ENCODE measurements at places on chromosomes 3 and 15. TPM values are rescaled to one million over a fixed set of nuclear protein-coding genes. Genes with fewer than 3 reads are reported as not detected.

DNA sequence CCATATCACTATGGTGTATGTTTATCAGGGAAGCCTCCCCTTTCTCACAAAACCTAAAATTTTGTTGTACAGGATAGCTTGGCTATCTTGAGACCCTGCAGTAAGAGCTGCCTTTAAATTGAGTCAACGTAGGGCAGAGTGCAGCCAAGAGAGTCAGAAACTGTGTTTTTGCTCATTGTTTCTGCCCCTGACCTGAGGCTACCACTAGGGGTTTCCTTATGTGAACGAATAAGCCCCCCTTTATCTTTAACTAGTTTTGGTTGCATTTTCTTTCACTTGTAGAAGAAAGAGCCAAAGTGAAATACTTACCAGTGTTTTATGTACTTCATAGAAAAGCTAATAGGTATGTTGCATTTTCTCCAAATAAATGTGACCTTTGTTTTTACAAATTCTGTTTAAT, 149.9 kb upstream of the TMC3 start:
- H3K4me3 ChIP-seq = no peak overlapping the region
- no peak for DNase-seq
- H3K27me3 ChIP-seq = no peaks in the 10 kb centered on the region
- no peak overlapping the region for H3K27ac ChIP-seq
- H3K4me1 ChIP-seq = no peaks in the 10 kb centered on the region

- H3K27ac ChIP-seq = no peak overlapping the region
- no peaks in the 10 kb centered on the region for H3K36me3 ChIP-seq
- no peak for DNase-seq
- no peak overlapping the region for H3K4me3 ChIP-seq
- H3K4me1 ChIP-seq = no peaks in the 10 kb centered on the region
These were observed 14.6 kb upstream of the IGDCC3 start for GRCh38 chr15:65392368-65392767.

DNA sequence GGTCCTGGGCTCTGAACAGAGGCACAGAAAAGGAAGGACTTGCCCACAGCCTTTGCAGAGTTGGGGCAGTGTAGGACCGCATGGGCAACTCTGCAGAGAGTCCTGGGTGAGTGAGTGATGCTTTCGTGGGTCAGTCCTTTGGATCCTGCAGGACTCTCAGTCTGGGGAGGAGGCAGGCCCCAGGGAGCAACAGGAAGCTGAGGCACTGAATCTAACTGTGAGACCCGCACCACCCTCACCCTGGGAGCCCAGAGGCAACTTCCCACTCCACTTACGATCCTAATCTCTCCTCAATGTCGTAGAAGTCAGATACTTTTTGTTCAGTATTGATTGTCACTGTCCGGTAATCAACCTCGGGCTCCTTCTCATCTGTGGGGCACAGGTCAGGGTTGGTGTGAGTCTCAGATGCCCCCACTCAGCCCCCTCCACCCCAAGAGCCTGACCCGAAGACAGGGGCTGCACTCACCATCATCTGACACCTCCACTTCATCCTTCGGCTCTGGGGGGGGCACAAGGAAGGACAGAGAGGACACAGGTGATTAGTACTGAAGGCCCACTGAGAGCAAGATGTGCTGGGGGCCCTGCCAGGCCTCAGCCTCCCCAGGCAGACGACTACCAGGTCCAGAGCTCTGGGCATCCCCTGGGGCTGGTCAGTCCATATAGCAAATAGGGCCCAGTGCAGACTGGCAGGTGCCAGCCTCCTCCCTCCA, 64.0 kb upstream of the HACD2 start:
- H3K27ac ChIP-seq = no peak overlapping the region
- H3K4me3 ChIP-seq = no peak overlapping the region
- no peaks in the 10 kb centered on the region for H3K27me3 ChIP-seq
- DNase-seq = no peak
- no peaks in the 10 kb centered on the region for H3K4me1 ChIP-seq
- no peaks in the 10 kb centered on the region for H3K36me3 ChIP-seq

GRCh38 chr3:155382396-155383042, 89.0 kb upstream of the STRIT1 start:
- H3K4me3 ChIP-seq = no peak overlapping the region
- no peaks in the 10 kb centered on the region for H3K4me1 ChIP-seq
- H3K36me3 ChIP-seq = no peaks in the 10 kb centered on the region

GRCh38 chr3:157133434-157134320, 26.3 kb downstream of the CCNL1 start:
- no peak for DNase-seq
- H3K4me3 ChIP-seq = no peak overlapping the region
- peaks cover 7% of the 10 kb centered on the region for H3K4me1 ChIP-seq
- H3K27ac ChIP-seq = no peak overlapping the region

DNA sequence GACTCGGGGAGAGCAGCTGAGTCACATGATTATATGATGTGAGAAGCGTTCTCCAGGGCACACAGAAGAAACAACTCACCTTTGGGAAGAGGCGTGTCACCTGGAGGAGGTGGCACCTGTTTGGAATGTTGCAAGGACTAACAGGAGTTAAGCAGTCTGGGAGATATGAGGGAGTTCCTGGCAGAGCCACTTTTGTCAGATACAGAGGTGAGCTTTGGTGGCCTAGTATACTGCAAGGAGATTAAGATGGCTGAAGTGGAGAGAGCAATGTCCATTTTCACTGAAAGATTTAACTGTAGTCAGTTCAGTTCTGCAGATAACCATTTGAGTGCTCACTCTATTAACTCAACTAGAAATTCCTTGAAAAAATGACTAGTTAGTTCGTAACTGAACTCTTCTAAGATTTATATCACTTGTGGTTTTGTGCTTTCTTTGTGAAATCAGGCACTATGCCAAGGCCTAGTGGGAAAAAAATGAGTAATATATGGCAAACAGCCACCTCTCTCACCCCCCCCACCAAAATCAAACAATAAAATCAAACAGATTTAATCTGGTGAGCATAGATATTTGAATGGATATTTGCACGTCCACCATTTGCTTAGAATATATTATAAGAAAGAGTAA, 61.3 kb downstream of the CRYBG3 start:
- no peaks in the 10 kb centered on the region for H3K27me3 ChIP-seq
- H3K36me3 ChIP-seq = peaks cover 70% of the 10 kb centered on the region
- no peak overlapping the region for H3K27ac ChIP-seq
- no peaks in the 10 kb centered on the region for H3K4me1 ChIP-seq
- DNase-seq = no peak

DNA sequence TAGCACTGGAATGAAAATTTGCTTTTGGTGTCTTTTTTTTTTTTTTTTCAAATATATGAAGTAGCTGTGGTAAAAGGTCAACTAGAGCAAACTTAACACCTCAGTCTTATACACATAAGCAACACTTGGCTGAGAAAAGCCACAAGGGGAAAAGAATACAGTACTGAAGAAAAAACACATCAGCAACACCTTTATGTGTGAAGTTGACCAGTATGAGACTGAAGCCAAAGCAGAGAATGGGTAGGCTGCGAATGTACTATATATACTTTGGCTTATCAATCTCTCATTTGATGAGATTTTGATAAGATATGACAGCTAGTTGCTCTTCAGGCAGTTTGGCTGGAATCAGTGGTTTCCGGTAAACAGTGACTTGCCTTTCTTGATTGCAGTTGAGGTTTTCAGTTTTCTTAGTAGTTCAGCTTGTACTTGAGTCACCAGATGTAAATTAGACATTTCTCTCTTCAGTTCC, 22.0 kb upstream of the ZCWPW2 start:
- H3K36me3 ChIP-seq = peaks cover 84% of the 10 kb centered on the region
- no peaks in the 10 kb centered on the region for H3K27me3 ChIP-seq
- H3K4me3 ChIP-seq = no peak overlapping the region
- peaks cover 10% of the 10 kb centered on the region for H3K4me1 ChIP-seq
- H3K27ac ChIP-seq = peak overlapping the region; percentile 36
- DNase-seq = peak; percentile 30

DNA sequence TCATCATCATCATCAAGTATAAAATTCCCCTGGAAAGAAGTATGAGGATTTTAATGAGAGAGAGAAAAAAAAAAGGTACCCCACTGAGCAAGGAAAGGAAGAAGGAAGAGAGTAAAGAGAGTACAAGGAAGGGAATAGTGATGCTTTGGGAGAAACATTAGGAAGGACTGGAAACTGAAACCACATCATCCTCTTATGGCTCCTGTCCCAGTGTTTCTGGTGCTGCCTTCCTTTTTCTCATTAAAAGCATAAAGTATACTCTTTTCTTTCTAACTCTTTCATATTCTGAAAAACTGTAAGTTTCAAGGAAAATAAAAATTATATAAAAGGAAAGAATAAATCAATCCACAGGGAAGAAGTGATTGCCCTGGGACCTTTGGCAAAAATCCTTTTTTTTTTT, 616.4 kb upstream of the CBLB start:
- H3K4me1 ChIP-seq = no peaks in the 10 kb centered on the region
- no peak for DNase-seq
- H3K4me3 ChIP-seq = no peak overlapping the region
- no peaks in the 10 kb centered on the region for H3K27me3 ChIP-seq

- H3K27ac ChIP-seq = no peak overlapping the region
- H3K36me3 ChIP-seq = no peaks in the 10 kb centered on the region
- no peaks in the 10 kb centered on the region for H3K4me1 ChIP-seq
- DNase-seq = no peak
These were observed 85.9 kb downstream of the DCLK3 start for GRCh38 chr3:36678216-36679013.

GRCh38 chr3:186965141-186965879, 35.0 kb downstream of the ST6GAL1 start:
- no peak overlapping the region for H3K4me3 ChIP-seq
- peaks cover 13% of the 10 kb centered on the region for H3K4me1 ChIP-seq
- peak overlapping the region; percentile 23 for H3K27ac ChIP-seq
- H3K27me3 ChIP-seq = no peaks in the 10 kb centered on the region
- DNase-seq = no peak

DNA sequence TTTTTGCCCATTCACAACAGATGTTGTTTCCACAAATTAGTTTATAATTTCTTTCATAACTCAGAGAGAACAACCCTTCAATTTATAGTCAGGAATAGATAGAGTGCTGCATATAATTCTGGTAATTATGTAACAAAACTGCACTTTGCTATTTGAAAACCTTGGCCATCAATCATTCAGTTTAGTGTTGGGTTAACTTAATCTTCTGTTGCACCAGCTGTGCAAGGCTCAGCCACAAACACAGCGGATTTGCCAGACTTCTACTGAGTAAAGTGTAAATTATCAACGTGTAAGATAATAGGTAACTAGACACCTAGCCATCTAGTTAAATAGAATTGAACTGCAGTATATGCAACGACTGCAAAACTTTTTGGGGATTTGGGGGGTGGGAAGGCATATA, 1064.3 kb upstream of the EPHA6 start:
- DNase-seq = no peak
- no peak overlapping the region for H3K27ac ChIP-seq
- H3K27me3 ChIP-seq = no peaks in the 10 kb centered on the region
- no peaks in the 10 kb centered on the region for H3K36me3 ChIP-seq
- no peaks in the 10 kb centered on the region for H3K4me1 ChIP-seq
- no peak overlapping the region for H3K4me3 ChIP-seq

DNA sequence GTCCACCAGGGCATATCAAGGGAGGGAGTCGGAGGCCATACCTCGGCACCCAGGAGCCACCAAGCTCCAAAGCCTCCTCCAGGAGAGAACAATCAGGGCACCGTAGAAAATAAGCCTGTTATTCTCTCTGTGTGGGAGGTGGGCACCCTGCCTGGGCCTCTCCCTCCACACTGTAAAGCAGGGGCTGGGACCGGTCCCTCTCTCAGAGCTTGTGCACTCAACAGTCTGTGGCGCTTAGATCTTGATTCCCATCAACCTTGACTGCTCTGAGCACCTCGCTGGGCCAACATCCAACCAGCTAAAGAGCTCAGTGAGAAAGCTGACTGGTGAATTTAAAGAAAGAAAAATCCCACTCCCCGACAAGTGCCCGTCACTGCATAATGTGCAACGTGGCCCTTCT, 53.0 kb downstream of the PCSK6 start:
- no peaks in the 10 kb centered on the region for H3K36me3 ChIP-seq
- no peak overlapping the region for H3K27ac ChIP-seq
- no peak overlapping the region for H3K4me3 ChIP-seq
- DNase-seq = no peak

- no peak overlapping the region for H3K27ac ChIP-seq
- H3K36me3 ChIP-seq = no peaks in the 10 kb centered on the region
- peaks cover 8% of the 10 kb centered on the region for H3K4me1 ChIP-seq
- DNase-seq = no peak
- no peak overlapping the region for H3K4me3 ChIP-seq
These were observed 2.2 kb downstream of the MYRIP start for GRCh38 chr3:39811561-39811960.

DNA sequence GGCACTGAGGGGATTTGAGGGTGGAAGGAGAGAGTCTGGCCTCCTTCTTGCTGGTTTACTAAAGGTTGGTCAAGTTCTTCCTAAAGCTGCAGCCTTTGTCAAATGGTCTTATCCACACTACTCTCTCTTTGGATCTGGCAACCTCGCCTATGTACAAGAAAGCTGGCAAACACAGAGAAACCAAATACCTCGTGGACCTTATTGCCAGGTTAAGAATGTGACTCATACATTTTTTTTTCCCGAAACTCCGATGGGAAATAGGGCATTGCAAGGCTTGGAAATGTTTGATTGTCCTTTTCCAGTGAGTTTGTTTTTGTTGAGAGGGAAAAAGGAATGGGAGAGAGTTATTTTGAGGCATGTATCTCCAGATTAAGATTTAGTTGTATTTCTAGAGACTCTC, 13.9 kb downstream of the EOMES start:
- H3K4me1 ChIP-seq = peaks cover 13% of the 10 kb centered on the region
- no peak for DNase-seq
- no peak overlapping the region for H3K4me3 ChIP-seq
- H3K27ac ChIP-seq = no peak overlapping the region

- no peaks in the 10 kb centered on the region for H3K27me3 ChIP-seq
- H3K4me1 ChIP-seq = peaks cover 33% of the 10 kb centered on the region
- peak; percentile 59 for DNase-seq
- H3K36me3 ChIP-seq = no peaks in the 10 kb centered on the region
- H3K4me3 ChIP-seq = no peak overlapping the region
- H3K27ac ChIP-seq = peak overlapping the region; percentile 43
These were observed 257.7 kb upstream of the PROK2 start for GRCh38 chr3:72042397-72043203.

DNA sequence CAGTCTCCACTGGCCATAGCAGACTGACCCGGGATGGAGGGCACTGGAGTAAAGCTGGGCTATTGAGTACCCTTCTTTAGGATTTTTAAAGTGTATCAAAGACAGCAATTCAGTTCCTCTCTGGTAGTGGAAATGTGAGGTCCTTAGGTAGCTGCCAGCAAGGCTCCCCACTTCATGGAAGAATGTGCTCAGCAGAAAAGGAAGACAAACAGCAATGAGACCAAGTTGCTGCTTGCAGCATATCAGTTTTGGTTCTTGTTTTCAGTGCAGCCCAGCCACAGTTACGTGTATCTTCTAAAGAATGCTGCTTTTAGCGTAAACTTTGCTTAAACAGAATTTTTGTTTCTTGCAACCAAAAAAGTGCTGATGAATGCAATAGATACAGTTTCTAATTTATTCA, 374.0 kb upstream of the CBLB start:
- no peak overlapping the region for H3K4me3 ChIP-seq
- H3K36me3 ChIP-seq = no peaks in the 10 kb centered on the region
- no peaks in the 10 kb centered on the region for H3K4me1 ChIP-seq
- no peak for DNase-seq

- no peaks in the 10 kb centered on the region for H3K4me1 ChIP-seq
- H3K36me3 ChIP-seq = no peaks in the 10 kb centered on the region
- no peak overlapping the region for H3K4me3 ChIP-seq
These were observed 55.5 kb downstream of the BTD start for GRCh38 chr3:15657016-15657415.

TEX264 gene
- polyA plus RNA-seq = 80.8 TPM

MAN2C1 gene
- 410 TPM for polyA plus RNA-seq

IGSF10 gene
- polyA plus RNA-seq = not detected

PRICKLE2 gene
- not detected for polyA plus RNA-seq

GOLGA8M gene
- polyA plus RNA-seq = not detected
